ENCODE measurements at places on chromosomes 2 and 18.

DNA sequence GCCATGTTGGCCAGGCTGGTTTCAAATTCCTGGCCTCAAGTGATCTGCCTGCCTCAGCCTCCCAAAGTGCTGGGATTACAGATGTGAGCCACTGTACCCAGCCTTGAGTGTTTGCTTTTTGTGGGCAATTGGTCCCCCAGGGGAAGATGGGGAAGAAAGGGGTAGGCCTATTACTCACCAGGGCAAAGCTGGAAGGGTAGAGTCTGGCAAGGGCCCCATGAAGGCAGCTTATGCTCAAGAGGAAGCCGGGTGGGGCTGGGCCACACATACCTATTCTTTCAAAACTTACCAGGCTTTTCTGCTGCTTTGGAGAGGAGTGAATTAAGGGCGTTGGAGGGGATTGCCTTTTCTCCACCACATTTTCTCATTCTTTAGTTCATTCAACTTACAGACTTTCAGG, 24.5 kb upstream of the CD28 start:
- no peak for DNase-seq

GRCh38 chr2:164061129-164061746, 325.4 kb upstream of the FIGN start:
- no peak for DNase-seq

- no peak for DNase-seq
These were observed 248.6 kb downstream of the NDUFA10 start for GRCh38 chr2:239776436-239777005.

GRCh38 chr2:20362701-20363435, 12.2 kb upstream of the PUM2 start:
- DNase-seq: no peak

Measured in stimulated activated CD4-positive, alpha-beta T cell treated with anti-CD3 and anti-CD28 coated beads, Interleukin-1b, Interleukin-23, amount 100 ng/mL, for 1 hour (primary cell).